Right atrium auricular region (tissue), 2 donors: ENCODE measurements at places on chromosomes 5 and 9. TPM values are rescaled to one million over a fixed set of nuclear protein-coding genes. Genes with fewer than 3 reads are reported as not detected.

GRCh38 chr9:81082221-81082620 is 607.1 kb downstream of the TLE1 start:
- no peak for DNase-seq
- no peak overlapping the region for H3K27ac ChIP-seq
- H3K27me3 ChIP-seq = no peaks in the 10 kb centered on the region
- no peaks in the 10 kb centered on the region for H3K36me3 ChIP-seq
- no peaks in the 10 kb centered on the region for H3K4me1 ChIP-seq

DNA sequence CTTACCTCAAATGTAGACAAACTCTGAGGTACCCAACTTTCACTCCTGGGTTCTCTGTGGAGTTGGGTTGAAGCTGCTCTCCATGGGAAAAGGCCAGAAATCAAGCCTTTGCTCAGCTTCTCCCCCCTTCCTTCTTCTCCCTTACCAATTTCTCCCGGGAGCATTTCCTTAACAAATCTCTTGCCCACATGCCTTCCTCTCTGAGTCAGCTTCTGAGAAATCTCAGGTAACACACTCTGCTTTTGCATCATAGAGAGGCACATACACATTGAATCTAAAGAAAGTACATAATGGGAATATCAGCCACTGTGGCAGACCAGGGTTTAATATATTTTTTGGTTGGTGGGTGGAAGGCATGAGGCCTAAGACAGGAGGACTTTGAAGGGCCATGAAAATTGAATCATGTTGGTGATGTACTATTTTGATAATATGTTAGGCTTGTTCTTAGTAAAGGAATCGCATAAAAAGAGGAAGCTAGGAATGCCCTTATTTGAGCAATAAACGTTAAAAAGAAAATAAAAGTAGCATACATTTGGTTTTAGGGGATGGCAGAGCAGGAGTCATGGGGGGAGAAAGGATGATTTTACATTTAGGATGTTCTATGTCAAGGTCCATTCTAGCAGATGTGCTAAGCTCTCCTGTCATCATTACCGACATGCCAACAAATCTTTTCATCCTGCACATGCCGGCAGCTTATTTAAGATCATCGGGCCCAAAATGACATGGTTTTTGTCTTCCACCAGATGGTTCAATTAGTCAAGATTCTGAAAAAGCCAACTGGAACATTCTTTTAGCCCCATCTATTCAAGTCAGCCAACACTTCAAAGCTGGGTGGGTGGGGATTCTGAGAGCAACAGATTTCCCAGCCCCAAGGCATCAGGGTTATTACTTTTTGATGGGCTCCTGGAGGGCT is 199.5 kb upstream of the CLINT1 start:
- H3K36me3 ChIP-seq = no peaks in the 10 kb centered on the region
- no peaks in the 10 kb centered on the region for H3K27me3 ChIP-seq
- no peak overlapping the region for H3K27ac ChIP-seq
- no peak overlapping the region for H3K4me3 ChIP-seq
- DNase-seq = no peak
- no peaks in the 10 kb centered on the region for H3K4me1 ChIP-seq

GRCh38 chr5:135279328-135279727 is 119.7 kb downstream of the MACROH2A1 start:
- H3K36me3 ChIP-seq = no peaks in the 10 kb centered on the region
- H3K4me1 ChIP-seq = no peaks in the 10 kb centered on the region
- no peaks in the 10 kb centered on the region for H3K27me3 ChIP-seq
- DNase-seq = no peak
- no peak overlapping the region for H3K27ac ChIP-seq

Gene NTRK2
- total RNA-seq = 30.1 TPM

DNA sequence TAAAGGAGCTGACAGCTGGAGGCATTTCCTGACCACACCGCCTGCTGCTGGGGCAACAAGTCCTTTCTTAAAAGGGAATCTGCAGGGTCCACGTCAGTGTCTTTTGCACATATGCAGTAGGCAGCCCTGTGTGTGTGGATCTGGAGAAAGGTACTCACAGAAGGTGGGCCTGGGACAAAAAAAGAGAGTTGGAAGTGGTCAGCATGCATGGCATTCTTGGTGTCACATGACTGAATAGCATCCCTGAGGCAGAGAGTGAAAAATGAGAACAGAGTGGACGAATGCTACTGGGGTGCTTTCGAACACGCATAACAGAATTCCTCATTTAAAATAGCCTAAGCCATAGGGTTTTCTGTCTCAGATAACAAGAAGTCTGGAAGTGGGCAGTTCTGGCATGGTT is 47.0 kb downstream of the DNAJC21 start:
- H3K27ac ChIP-seq = no peak overlapping the region
- H3K27me3 ChIP-seq = no peaks in the 10 kb centered on the region
- DNase-seq = no peak
- no peak overlapping the region for H3K4me3 ChIP-seq
- no peaks in the 10 kb centered on the region for H3K4me1 ChIP-seq
- H3K36me3 ChIP-seq = no peaks in the 10 kb centered on the region

Gene TRMO
- total RNA-seq = 14.5 TPM

DNA sequence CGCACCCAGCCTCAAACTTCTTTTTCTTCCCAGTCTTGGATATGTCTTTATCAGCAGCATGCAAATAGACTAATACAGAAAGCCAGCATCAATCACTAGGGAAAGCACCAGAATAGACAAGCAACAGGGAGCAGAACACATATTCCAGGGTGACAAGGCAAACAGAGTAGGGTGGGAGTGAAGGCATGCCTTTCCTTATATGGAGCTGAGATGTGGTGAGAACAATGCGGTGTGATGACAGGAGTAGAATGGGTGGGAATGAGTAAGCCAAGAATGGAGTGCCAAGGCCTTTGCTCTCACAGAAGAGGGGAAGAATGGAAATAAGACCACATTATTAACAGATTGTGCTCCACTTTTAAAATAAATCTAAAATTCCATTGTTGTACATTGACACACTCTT is 115.6 kb downstream of the CETN3 start:
- no peaks in the 10 kb centered on the region for H3K36me3 ChIP-seq
- H3K27ac ChIP-seq = no peak overlapping the region
- H3K4me1 ChIP-seq = no peaks in the 10 kb centered on the region
- DNase-seq = no peak
- H3K27me3 ChIP-seq = no peaks in the 10 kb centered on the region

- H3K27ac ChIP-seq = no peak overlapping the region
- H3K4me1 ChIP-seq = no peaks in the 10 kb centered on the region
Measured at GRCh38 chr9:133615186-133615585, 6.0 kb upstream of the FAM163B start.
